ENCODE measurements at places on chromosomes 4 and X.

DNA sequence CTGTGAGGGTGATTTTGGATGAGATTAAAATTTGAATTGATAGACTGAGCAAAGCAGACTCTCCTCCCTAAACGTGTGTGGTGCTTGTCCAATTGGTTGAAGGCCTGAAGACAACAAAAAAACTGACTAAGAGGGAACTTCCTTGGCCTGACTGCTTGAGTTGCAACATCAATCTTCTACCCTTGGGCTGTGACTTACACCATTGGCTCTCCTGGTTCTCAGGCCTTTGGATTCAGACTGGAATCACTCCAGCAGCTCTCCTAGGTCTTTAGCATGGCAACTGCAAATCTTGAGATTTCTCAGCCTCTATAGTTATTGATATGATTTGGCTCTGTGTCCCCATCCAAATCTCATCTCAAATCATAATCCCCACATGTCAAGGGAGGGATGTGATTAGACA lies 49.7 kb upstream of the IGFBP7 start:
- DNase-seq, result no peak

GRCh38 chr4:67397031-67397430 lies 148.3 kb downstream of the CENPC start:
- no peak for DNase-seq

- DNase-seq, result no peak
Observed at GRCh38 chr4:5822619-5823018, 70.3 kb downstream of the CRMP1 start.

- no peak for DNase-seq
Observed at GRCh38 chrX:38117485-38117884, 103.2 kb downstream of the SRPX start.

GRCh38 chr4:5391492-5391891 lies 316.9 kb downstream of the EVC2 start:
- DNase-seq, result no peak

GRCh38 chr4:101527188-101527587 lies 179.9 kb upstream of the PPP3CA start:
- no peak for DNase-seq

GRCh38 chrX:104288961-104289360 lies 34.2 kb upstream of the ESX1 start:
- no peak for DNase-seq

DNA sequence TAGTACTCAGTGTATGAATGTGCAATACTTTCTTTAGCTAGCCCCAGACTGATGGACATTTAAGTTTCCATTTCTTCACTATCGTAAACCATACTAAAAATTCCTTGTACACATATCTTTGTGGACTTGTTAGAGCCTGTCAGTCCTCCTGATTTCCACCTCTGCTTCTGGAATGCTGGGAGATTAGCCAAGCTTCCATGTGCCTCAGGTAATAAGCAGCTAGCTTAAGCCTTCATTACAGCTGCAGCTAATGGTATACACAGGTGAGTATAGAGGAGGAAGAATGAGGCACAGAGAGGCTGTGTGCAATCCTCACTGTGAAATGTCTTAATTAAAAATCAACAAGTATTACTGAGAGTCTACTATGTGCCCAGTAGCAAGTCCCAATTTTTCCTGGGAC lies 9.8 kb downstream of the SMIM9 start:
- DNase-seq, result no peak

Data from renal pelvis (tissue), 12 donors.